Endothelial cell of umbilical vein (primary cell): ENCODE measurements at places on chromosomes 3 and 15. TPM values are rescaled to one million over a fixed set of nuclear protein-coding genes. Genes with fewer than 3 reads are reported as not detected.

Gene TMEM207
- total RNA-seq = not detected in 2 replicates

Gene XPC
- 36.7 and 36.8 TPM in 2 replicates for total RNA-seq

Gene CLDN16
- not detected in 2 replicates for total RNA-seq

Gene GRIP2
- total RNA-seq = not detected in 2 replicates

Gene NR2E3
- 0.25 and 0.38 TPM in 2 replicates for total RNA-seq

Gene PYDC2
- total RNA-seq = not detected in 2 replicates

Gene TNIK
- 29.6 and 39.7 TPM in 2 replicates for total RNA-seq

Gene AP3B2
- not detected in 2 replicates for total RNA-seq

Gene TNNC1
- not detected in 2 replicates for total RNA-seq

DNA sequence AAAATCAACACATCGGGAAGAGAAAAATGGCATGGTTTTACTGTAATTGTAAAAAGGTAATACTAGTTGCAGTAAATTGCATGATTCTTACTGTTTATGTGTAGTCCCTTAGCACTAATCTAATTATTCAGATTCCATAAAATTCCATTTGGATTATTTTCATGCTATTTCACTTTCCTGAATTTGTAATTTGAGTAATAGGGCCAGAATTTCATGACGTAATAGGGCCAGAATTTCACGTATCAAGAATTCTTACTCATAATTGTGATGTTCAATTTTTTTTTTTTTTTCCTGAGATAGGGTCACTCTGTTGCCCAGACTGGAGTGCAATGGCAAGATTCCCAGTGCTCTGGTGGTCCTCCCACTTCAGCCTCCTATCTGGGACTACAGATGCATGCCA lies 2.9 kb upstream of the U2SURP start:
- DNase-seq = no peak

- no peak for DNase-seq
Observed at GRCh38 chr3:11131371-11131770, 22.9 kb upstream of the HRH1 start.

DNA sequence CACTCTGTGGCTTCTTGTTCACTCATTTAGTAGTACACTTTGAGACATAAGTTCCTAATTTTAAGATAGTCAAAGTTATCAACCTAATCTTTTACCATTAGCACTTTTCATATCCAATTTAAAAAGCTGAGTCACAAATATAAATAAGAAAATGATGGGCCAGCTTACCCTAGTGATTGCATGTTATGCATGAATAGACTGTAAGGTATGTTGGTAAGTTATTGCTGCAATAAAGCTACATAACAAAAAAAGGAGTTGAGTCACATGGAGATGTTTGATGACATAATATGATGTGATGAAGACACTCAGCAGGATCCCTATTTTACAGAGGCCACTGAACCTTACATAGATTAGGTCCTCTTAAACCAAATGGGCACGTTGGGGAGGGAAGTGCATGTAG lies 161.3 kb downstream of the OCA2 start:
- DNase-seq = no peak

DNA sequence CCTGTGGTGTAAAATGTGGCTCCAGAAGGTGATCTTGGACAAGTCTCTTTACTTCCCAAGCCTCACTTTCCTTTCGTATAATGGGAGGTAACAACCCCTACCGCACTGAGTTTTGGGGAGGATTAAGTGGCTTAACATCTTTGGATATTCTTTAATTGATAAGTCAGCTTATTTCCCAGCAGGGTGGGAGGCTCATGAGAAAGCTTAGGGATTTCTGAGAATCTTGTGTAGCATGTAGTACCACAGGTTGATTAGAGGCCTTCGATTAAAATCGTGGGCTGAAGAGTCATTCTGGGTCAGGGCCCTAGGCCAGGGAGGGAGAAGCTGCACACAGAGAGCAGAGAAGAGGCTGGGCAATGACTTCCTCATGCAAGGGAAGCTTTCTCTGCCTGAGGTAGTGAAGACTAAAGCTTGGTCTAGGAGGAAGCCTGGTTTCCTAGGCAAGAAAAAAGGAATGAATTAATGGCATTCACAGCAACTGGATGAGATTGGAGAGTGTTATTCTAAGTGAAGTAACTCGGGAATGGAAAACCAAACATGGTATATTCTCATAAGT lies 1.5 kb upstream of the NMNAT3 start:
- DNase-seq = no peak

DNA sequence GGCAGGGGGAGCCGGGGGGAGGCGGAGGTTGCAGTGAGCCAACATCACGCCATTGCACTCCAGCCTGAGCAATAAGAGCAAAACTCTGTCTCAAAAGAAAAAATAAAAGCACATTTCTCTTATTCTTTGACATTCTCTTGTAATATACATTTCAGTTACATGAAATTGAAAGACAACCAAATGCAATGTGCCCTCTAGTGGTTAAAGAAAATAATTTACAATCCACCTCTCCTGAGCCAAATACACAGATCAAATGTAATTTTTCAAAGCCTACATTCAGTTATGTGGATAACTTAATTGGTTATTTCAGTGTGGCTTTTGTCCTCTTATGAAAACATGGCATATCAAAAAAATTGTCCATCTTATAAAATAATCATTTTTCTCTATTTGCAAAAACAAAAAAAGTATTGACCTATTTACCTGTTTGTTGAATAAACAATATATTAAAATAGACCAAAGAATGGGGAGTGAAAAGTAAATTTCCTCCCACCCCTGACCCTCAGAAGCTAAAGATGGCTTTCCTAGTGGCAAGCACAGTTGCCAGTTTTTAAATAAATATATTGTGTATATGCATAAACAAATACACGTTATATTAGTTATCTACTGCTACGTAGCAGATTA lies 14.2 kb upstream of the U2SURP start:
- peak; percentile 51 for DNase-seq

GRCh38 chr15:25052191-25052999 lies 97.6 kb downstream of the SNRPN start:
- no peak for DNase-seq

DNA sequence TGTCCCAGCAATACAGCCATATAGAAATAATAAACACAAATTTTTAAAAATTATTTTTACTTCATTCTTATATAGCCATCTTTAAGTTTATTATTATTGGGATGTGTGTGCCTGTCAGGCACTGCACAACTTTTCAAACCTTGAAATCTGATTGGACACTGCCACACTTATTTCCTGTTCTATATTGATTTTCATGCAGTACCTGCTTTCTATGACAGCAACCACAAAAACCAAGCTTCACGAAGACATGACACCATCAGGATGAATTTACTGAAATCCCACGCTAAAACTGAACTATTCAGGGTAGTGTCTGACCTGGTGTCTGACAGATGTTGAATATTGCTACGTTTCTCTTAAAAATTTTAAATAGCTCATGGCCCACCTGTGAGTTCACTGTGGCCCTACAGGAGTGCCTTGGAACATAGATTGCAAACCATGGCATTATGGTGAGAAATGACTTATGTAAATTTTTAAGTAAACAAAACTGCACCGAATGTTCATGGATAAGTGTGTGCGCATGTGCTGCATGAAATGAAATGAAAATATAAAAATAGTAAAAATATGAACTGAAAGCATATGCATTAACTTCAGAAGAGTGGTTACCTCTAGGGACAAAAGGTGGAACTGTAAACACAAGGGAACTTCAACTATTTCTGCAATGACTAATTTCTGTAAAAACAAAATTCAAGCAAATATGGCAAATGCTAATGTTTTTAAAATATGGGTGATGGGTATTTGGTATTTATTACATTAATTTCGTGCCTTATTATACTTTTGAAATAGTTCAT lies 152.3 kb downstream of the ZBTB20 start:
- DNase-seq = no peak

DNA sequence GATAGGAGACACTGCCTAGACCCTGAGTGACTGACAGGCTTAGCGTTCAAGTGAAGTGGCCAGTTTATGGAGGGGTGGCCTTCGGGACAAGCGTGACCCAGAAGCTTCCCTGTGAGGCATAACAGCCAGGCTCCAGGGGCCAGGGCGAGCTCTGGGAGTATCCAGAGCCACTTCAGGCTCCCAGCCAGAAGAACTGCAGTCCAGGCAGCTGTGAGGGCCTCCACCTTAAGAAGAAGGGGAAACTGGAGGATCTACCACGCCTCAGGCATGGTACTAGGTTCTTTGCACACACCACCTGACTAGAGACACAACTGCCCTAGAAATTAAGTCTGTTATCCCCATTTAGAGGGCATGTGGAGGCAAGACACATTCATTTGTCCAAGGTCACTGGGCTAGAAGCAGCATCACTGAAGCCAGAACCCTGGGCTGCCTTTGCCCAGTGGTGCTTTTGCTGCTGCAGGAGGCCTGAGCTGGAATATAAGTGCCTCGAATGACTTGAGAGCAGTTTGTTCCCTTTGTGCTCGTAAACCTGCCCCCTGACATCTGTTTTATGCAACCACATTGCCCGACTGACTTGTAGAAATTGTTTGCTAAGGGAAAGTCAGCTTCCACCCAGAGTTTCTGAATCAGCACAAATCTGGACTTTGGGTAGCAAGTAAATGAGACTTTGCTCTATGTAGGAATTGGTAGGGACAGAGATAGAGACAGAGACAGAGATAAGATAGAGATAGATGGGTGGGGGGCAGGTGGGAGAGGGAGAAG lies 23.3 kb downstream of the RASGRF1 start:
- no peak for DNase-seq

GRCh38 chr3:143040261-143040879 lies 39.0 kb downstream of the U2SURP start:
- peak; percentile 37 for DNase-seq

GRCh38 chr3:85475346-85475745 lies 516.6 kb downstream of the CADM2 start:
- no peak for DNase-seq

- DNase-seq = no peak
Observed at GRCh38 chr15:81176291-81176893, 20.3 kb upstream of the IL16 start.

- no peak for DNase-seq
Observed at GRCh38 chr15:101368861-101369642, 74.0 kb upstream of the SNRPA1 start.

GRCh38 chr3:187458921-187459320 lies 90.7 kb downstream of the RTP4 start:
- DNase-seq = no peak

DNA sequence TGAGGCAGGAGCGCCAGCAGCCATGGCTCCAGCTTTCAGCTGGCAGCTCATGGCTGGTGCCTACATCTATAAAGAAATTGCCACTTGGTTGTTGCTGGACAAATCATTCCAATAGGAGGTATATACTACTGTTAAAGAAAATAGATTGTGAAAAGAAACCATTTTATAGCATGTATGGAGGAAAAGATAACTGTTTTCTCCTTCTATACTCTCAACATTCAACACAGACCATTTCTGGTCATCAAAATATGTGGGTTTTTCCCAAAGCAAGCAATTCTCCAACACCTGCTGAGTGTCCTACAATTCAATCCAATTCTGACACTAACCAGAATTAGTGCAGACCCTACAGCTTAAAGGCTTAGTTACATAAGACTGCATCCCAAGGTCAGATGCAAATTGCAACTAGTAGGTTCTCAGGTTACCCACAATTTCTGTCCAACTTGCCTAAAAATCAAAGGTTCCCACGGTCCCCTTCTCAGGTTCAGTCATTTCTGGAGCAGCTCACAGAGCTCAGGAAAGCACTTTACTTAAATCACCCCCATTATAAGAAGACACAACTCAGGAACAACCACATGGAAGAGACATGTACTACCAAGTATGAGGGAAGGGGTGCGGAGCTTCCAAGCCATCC lies 42.4 kb upstream of the STRIT1 start:
- no peak for DNase-seq
